Liver (tissue), 10 donors: ENCODE measurements at places on chromosomes 13 and 19.

DNA sequence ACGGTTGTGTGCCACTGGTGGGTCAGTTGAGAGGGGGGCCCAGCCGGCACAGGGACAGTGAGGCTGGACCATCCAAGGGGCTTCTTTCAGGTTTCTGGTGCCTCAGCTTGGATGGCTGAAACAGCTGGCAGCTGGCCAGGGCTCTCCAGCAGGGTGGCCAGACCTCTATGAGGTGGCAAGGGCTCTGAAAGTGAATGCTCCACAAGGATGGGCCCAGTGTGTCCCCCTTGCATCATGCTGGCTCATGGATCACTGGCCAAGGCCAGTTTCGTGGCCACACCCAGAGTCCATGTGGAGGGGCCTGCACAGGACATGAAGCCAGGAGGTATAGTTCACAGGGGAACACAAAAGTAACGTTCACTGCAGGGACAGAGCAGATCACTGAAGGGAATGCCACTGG is 49.6 kb downstream of the CDADC1 start:
- no peak for DNase-seq
- H3K4me3 ChIP-seq: no peak overlapping the region
- H3K36me3 ChIP-seq: no peaks in the 10 kb centered on the region
- peaks cover 3% of the 10 kb centered on the region for H3K4me1 ChIP-seq

DNA sequence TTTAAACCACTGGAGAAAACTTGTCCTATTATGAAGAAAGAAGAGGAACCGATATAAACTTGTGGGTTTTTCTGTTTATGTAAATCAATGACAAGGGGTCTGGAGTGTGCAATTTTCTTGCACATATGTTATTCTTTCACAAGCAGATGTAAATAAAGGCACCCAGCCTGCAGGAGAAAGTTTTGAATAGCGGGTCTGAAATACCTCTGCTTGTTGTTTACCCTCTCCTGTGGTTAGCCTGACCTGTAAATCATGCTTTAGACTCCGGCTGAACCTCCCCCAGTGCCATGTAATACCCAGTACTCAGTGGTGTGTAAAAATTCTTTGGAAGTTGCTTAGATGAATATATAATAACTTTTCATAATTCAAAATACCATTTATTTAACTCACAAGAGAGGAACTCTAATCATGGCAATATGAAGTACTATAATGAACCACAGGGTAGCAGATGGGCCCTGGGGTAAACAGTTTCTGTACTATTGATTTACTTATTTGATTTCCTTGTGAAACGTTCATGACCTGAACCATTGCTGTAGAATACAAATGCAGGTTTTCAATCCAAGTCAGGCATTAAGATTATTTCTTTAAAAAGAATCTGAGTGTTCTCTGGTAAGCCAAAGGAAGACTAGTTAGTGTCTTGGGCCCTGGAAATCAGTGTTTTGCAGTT is 245.1 kb downstream of the LMO7 start:
- H3K4me1 ChIP-seq: peaks cover 6% of the 10 kb centered on the region
- no peaks in the 10 kb centered on the region for H3K27me3 ChIP-seq
- no peak overlapping the region for H3K27ac ChIP-seq
- no peak overlapping the region for H3K4me3 ChIP-seq
- DNase-seq: no peak
- no peaks in the 10 kb centered on the region for H3K36me3 ChIP-seq

GRCh38 chr19:29029268-29029958 is 183.5 kb downstream of the UQCRFS1 start:
- H3K36me3 ChIP-seq: no peaks in the 10 kb centered on the region
- H3K27me3 ChIP-seq: no peaks in the 10 kb centered on the region

- H3K36me3 ChIP-seq: no peaks in the 10 kb centered on the region
- no peak for DNase-seq
- no peaks in the 10 kb centered on the region for H3K27me3 ChIP-seq
- H3K27ac ChIP-seq: no peak overlapping the region
These were observed 203.4 kb downstream of the COL4A1 start for GRCh38 chr13:110103534-110103933.

GRCh38 chr13:32019612-32020233 is 11.9 kb upstream of the FRY start:
- H3K27ac ChIP-seq: no peak overlapping the region
- no peaks in the 10 kb centered on the region for H3K4me1 ChIP-seq
- no peaks in the 10 kb centered on the region for H3K36me3 ChIP-seq
- no peak for DNase-seq

DNA sequence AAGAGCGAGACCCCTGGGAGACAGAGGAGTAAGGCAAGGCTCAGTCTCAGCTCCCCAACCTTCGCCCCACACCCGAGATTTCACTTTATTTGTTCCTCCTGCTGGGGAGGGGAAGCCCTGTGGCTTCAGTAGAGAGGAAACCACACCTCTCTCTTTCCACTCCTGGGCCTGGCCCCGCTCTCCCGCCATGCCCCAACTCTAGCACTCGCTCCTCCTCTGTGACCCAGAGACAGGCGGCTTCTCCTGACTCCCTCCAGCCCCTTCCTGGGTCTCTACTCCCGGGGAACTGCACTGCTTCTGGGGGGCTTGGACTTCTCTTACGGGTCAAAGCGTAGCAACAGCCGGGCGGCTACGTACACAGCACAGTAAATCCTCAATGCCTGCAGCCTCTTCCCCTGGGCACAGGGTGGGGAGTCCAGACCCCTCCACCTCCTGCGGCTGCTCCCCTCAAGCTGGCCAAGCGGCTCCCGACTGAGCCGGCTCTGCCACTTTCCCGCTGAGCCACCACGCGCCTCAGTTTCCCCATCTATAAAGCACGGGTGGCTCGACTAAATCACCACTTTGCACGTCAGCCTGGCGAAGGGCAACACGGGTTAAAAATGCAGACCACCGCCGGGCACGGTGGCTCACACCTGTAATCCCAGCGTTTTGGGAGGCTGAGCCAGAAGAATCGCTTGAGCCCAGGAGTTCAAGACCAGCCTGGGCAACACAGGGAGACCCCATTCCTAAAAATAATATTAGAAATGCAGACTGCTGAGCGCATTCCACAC is 1.4 kb downstream of the RNF126 start:
- no peaks in the 10 kb centered on the region for H3K36me3 ChIP-seq
- peaks cover 68% of the 10 kb centered on the region for H3K4me1 ChIP-seq
- DNase-seq: no peak
- peak overlapping the region; percentile 92 for H3K4me3 ChIP-seq
- H3K27ac ChIP-seq: peak overlapping the region; percentile 89

DNA sequence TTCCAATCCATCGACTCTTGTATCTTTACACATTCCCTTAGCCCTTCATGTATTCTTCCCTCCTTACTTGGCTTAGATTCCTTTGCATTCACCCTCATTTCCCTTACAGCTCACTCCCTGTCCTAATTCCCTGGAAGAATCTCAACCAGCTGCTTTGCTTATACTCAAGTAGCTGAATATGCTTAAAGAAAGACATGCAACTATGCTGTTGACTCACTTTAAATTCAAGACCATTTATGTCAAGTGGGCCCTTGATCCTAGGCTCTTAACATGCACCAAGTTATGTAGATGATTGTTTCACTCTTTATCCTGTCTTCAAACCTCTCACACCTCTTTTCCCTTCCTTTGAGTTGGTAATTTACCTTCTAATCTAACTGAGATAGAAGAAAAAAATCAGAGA is 7.4 kb downstream of the CCDC122 start:
- peaks cover 3% of the 10 kb centered on the region for H3K36me3 ChIP-seq
- H3K4me3 ChIP-seq: no peak overlapping the region
- H3K27ac ChIP-seq: no peak overlapping the region
- DNase-seq: no peak
- no peaks in the 10 kb centered on the region for H3K4me1 ChIP-seq

DNA sequence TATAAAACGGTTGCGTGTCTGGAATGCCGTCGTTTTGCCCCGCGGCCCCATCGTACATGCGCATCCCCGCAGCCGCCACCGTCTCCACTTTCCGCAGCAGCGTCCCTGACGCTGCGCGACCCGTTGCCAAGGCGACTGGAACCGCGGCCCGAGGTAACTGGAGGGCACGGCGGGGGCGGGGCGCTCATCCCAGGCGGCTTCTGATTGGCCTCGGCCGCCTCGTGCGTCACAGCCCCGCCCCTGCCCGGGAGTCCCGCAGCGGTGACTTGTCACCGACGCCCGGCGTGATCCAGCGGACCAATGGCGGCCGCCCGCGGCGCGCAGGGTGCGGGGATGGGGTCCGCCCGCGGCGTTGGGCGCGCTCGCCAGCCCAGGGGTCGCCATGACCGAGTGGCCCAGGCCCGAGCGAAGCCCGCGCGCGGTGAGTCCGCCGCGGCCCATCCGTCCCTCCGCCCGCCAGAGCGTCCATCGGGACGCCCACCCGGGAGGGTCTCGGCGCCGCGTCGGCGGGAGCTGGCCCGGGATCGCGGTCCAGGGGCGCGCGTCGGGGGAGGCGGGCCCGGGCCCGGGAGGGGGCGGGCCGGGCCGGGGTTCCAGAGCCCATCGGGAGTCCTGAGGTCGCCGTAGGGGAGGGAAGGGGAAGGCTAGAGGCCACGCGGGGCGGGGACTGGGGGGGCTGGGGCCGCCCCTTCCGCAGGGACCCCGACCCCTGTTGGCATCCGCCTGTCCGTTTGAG is at the start of gene ZSCAN1:
Gene ZSCAN1, plus strand, starts transcription at position 285 of the 736 bp plus-strand sequence. CDS start 3,812 bp downstream, outside the sequence.
- no peak within 1 kb of the TSS for H3K4me3 ChIP-seq
- H3K27ac ChIP-seq: no peak within 1 kb of the TSS
- no peaks in the 10 kb centered on the region for H3K36me3 ChIP-seq
- H3K4me1 ChIP-seq: no peaks in the 10 kb centered on the region

- no peaks in the 10 kb centered on the region for H3K4me1 ChIP-seq
- no peak overlapping the region for H3K27ac ChIP-seq
- H3K27me3 ChIP-seq: no peaks in the 10 kb centered on the region
- H3K4me3 ChIP-seq: no peak overlapping the region
These were observed 76.6 kb downstream of the ZNF486 start for GRCh38 chr19:20243629-20244028.

- DNase-seq: no peak
- H3K36me3 ChIP-seq: peaks cover 19% of the 10 kb centered on the region
- H3K27me3 ChIP-seq: no peaks in the 10 kb centered on the region
These were observed at the start of gene COX7A1 for GRCh38 chr19:36152352-36153091. COX7A1 (minus strand) TSS chr19:36152447; CDS start chr19:36152407, 40 bp downstream.

DNA sequence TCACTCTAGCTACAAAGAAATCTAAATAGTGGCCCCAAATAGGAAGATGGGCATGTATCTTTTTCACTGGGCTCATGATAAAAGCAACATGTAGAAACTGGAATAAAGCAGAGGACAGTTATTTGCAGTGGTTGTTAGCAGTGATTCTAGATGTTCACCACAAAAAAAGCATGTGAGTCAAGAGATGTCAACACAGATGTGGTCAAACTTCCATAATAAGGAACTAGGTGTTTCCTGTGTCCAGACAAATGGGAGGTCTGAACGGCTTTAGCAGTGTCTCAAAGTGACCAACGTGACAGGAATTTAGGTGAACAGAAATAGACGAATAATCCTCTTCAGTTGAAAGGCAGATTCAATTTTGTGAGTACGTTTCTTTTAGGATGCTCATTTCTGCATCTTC is 162.7 kb downstream of the TBC1D4 start:
- no peak overlapping the region for H3K27ac ChIP-seq
- no peaks in the 10 kb centered on the region for H3K4me1 ChIP-seq
- H3K4me3 ChIP-seq: no peak overlapping the region
- no peaks in the 10 kb centered on the region for H3K36me3 ChIP-seq

- no peak overlapping the region for H3K27ac ChIP-seq
- no peaks in the 10 kb centered on the region for H3K36me3 ChIP-seq
- no peaks in the 10 kb centered on the region for H3K4me1 ChIP-seq
These were observed 35.0 kb downstream of the FAM124A start for GRCh38 chr13:51257187-51257586.

DNA sequence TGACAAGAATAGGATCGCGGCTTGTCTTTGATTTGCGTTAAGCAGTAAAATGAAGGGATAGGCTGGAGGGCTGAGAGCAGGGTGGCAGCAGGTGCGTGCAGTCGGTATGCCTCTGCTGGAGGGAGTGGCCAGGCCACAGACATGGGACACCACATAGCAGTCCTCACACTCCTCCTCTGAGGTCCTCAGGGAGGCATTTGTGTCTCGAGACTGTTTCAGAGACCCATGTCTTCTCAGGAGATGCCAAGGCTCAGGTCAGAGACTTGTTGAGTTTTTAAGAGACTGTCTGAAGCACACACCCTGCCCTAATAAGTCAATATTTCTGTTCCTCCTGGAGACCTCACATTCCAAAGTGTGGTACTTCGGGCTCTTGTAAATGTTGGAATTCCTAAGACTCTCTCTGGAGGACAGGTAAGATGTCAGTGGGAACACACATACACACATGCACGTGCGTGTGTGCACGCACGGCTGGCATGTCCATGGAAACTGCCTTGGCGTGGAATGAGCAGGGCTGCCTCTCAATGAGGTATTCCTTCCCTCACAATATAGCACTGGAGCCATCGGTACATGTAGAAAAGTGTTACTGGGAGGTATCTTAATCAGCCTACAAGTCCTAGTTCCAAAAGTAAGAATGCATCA is 46.4 kb downstream of the COL4A2 start:
- no peak overlapping the region for H3K27ac ChIP-seq
- H3K36me3 ChIP-seq: no peaks in the 10 kb centered on the region
- H3K27me3 ChIP-seq: no peaks in the 10 kb centered on the region

DNA sequence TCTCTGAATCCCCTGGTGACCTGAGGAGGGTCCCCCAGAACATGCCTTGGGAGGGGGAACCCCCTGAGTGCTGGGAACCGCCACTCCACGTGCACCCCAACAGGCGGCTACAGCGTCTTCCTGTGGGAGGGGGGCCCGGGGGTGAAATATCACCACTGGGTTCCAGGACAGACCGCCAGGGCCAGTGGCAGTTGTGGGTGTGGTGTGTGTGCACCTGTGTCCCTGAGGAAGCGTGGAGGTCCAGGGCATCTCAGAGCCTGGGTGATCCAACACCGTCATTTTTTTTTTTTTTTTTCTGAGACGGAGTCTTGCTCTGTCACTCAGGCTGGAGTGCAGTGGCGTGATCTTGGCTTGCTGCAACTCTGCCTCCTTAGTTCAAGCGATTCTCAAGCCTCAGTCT is 4.2 kb downstream of the ADGRE5 start:
- H3K4me1 ChIP-seq: no peaks in the 10 kb centered on the region
- no peak overlapping the region for H3K4me3 ChIP-seq
- H3K36me3 ChIP-seq: no peaks in the 10 kb centered on the region
- no peak for DNase-seq
- H3K27ac ChIP-seq: no peak overlapping the region

DNA sequence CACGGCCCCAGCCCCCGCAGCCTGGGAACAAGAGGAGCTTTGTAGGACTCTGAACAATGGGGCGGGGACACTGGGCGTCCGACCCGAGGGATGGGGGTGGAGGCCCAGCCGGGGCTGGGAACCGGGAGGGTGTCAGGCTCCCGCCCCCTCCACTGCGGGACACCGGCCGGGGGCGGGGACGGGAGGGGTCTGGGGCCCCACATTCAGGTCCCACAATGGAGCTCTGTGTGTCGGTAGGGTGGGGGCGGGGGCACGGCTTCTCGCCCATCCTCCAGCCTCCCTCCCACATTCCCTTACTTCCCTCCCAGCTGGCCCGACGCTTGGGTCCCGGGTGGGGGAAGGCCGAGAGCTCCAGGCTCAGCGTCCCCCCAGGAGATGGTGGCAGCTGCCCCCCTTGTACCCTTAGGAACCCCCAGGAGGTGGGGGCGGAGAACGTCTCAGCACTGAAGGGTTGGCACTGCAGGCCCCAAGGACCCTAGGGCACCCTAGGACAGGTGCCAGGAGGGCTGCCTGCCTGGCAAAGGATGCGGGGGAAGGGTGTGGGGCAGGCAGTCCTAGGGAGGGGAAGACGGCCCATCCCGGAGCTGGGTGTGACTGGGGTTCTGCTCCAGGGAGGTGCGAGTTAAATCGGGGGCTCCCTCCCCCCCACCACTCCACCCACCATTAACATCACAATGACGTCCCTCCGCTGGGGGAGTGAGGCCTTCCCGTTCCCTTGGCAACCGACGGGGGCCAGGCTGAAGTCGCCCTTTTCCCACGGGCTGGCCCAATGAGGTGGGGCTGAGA is 5.3 kb downstream of the TTYH1 start:
- H3K27ac ChIP-seq: no peak overlapping the region
- H3K27me3 ChIP-seq: peaks cover 13% of the 10 kb centered on the region
- H3K4me3 ChIP-seq: no peak overlapping the region
- H3K4me1 ChIP-seq: no peaks in the 10 kb centered on the region
- H3K36me3 ChIP-seq: no peaks in the 10 kb centered on the region
- DNase-seq: no peak
